Left lung (tissue), 14 donors: ENCODE measurements at places on chromosomes 4 and X. TPM values are rescaled to one million over a fixed set of nuclear protein-coding genes. Genes with fewer than 3 reads are reported as not detected.

ZCCHC18 gene
- polyA plus RNA-seq = 4.9 TPM

MTMR1 gene
- polyA plus RNA-seq = 18.7 TPM

SGCB gene
- polyA plus RNA-seq = 38.4 TPM

SPON2 gene
- polyA plus RNA-seq = 12.5 TPM

SYP gene
- polyA plus RNA-seq = 4.2 TPM

LPAR4 gene
- polyA plus RNA-seq = 10.2 TPM

DNA sequence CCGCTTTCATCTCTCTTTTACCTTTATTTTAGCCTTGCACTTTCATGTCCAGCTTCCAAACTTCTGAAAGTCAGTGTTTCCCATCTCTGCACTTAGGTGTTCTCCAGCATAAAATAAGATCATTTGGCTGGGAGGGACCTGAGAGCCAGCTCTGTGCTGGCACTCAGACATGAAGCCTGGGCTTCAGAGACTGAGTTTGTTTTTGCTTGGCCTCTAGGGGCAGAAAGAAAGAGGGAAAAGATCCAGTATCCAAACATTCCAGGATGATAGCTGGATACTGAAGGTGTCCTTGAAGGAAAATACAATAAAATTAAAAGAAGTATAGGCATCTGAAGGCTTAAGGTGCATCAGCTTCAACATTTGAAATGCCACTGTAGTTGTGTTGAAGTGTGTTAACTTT lies 202.4 kb upstream of the ZIC3 start:
- no peak for DNase-seq

DNA sequence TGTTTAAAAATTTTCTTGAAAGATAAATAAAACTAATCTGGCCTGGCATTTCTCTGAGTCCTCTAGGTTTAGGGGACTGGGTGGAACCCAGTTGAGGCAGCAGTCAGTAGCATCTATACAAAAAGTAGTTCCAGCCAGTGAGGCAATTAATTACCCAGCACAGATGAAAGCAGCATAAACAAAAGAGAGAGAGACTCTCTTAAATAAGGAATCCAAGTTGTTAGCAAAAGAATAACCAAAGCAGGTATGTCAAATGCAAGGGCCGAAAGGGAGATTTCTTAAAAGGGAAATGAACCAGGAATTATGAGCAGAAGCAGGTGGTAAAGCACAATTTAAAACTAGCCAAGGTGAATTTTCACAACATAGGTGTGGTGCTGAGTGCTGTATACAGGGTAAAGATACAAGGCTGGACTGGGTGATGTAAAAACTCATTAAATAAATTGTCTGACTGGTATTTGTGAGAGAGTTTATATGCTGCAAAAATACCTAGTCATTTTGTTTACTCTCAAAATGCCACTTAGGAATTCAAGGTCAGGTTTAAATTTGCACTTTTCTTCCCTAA lies 94.6 kb upstream of the GALNT7 start:
- no peak for DNase-seq

DNA sequence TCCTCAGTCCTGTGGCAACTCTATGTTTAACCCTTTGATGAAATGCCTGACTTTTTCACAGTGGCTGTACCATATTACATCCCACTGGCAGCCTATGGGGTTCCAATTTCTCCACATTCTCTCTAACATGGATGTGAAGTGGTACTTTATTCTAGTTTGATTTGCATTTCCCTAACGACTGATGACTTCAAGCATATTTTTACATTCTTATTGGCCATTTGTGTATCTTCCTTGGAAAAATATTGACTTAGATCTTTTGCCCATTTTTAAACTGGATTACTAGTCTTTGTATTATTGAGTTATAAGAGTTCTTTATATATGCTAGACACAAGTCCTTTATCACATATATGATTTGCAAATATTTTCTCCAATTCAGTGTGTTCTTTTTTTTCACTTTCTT lies 2.1 kb upstream of the RAB39B start:
- no peak for DNase-seq

DNA sequence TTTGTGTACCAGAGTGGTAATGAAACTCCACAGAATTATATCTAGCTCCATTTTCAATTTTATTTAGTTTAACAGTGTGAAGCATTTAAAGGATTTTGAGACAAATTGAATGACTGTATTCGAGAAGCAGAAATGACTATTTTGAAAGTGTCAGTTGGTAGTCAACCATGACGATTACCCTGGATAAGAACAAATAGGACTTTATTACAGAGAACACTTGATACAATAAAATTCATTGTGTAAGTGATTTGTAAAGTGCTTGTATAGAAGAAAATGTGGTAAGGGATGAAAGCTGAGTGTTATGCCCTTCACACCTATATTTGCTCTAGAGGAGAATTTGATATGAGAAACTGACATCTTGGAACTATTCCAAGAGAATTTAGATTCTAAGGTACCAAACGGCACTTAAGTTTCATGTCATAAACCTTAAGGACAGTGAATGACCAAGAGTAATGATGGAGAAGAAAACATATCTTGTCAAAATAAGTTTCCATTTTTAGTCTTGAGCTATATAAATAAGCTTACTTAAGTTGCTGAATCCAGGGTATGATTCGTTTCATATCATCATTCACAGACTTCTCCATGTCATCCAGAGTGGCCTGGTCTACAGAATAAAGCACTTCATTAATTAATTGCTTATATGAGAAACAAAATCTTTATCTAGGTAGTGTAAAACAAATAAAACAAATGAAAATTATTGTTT lies 34.6 kb downstream of the MED14 start:
- no peak for DNase-seq

DNA sequence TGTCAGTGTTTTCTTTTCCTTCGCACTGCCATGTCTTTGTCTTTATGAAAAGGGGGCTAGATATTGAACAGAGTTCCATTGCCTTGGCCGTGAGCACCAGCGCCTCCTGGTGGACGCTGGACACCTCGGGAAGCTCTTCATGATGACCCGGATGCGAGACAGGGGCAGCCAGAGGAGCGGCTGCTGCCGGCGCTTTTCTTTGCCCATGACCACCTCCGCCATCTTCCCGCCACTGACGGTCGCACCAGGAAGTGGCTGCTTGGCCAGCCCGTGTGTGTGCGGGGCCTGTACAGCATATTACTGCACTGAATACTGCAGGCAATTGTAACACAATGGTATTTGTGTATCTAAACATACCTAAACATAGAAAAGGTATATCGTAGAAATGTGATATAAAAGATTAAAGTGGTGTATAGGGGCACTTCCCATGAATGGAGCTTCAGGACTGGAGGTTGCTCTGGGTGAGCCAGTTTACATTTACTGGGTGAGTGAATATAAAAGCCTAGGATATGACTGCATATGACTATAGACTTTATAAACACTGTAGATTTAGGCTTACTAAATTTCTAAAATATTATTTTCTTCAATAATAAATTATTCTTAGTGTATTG lies 15.8 kb upstream of the GRIA2 start:
- DNase-seq = no peak

- DNase-seq = no peak
Measured at GRCh38 chr4:126616795-126617194, 1016.0 kb upstream of the INTU start.

DNA sequence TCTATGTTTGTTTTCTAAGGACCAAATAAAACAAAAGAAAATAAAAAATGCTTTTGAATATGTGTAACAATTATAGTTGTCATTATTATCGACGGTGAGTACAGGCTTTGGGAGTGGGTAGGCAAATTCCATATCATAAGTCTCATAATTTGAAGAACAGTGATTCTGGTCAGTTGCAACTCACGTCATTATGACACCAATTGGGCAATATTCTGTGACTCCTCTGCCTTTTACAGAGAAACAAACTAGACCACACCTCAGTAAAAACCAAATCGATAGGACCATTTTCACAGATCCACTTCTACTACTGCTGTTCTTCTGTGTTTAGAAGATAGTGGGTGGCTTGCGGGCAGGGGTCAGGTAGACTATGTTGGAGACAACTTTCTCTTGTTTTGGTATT lies 250.1 kb downstream of the C4orf33 start:
- DNase-seq = no peak

- no peak for DNase-seq
Measured at GRCh38 chrX:9846631-9847030, 60.4 kb downstream of the SHROOM2 start.

DNA sequence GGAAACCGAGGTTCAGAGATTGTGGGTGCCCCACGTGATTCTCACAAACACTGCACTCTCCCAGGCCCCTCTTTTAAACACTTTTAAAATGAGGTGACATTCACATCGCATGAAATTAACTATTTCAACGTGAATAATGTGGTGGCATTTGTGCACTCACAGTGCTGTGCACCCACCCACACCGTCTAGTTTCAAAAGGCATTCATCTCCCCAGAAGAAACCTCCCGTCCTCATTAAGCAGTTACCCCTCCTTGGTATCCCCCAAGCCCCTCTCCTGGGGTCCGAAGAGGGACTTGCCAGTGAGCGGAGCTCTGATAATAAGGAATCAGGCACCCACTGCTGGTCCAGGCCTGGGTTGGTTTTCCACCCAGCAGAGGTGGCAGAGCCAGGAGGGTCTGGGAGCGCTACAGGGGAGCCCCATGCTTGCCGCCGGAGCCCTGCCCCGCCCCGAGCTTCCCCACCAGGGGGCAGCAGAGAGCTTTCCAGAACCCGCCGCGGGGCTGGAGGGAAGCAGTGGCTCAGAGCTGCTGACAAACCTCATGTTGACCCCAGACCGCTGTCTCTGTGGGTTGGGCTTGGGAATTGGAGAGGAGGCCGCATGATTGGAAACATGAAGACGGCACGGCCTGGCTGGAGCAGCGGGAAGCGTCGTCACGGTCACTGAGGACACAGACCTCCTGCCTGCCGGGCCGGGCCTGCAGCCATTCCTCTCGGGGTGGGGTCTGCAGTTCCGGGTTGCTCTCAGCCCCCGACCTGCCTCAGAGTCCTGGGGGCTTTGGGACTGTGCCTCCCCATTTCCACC lies 27.5 kb upstream of the HTRA3 start:
- peak; percentile 95 for DNase-seq

DNA sequence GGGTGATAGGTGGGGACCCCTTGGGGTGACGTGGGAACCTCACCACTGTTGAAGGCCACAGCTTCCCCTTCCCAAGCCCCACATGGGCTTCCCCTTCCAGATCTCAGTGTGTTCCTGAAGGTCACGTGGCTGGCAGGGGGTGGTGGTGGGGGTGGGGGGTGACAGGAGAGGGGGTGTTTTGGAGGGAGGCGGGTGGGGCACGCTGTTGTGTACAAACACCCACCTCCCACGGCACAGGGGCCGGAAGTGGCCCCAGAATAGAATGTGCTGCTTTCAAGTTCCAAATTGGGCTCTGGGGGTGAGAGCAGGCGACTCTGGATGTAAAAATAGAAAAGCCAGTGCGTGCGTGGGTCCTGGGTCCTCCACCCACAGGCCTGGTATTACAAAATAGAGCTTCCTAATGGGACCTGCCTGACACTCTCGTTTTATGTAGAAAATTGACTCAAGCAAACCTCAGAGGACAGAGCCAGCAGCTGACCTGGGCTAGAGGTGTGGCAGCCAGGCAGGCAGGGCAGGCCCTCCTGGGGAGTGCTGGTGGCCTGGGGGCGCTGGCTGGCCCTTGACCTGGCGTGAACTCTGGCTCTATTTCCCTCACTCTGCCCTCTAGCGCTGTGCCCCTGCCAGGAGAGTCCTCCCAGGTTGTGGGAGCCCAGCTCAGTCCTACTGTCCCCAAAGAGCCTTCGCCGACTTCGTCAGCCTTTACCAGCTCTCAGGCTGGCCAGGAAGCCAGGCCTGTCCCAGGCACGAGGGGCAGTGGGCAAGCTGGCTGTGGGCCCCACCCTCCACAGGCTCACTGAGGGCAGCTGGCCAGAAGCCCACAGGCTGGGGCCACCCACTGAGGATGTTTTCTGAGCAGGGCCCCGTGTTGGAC lies 5.4 kb upstream of the SH3BP2 start:
- DNase-seq = no peak

DNA sequence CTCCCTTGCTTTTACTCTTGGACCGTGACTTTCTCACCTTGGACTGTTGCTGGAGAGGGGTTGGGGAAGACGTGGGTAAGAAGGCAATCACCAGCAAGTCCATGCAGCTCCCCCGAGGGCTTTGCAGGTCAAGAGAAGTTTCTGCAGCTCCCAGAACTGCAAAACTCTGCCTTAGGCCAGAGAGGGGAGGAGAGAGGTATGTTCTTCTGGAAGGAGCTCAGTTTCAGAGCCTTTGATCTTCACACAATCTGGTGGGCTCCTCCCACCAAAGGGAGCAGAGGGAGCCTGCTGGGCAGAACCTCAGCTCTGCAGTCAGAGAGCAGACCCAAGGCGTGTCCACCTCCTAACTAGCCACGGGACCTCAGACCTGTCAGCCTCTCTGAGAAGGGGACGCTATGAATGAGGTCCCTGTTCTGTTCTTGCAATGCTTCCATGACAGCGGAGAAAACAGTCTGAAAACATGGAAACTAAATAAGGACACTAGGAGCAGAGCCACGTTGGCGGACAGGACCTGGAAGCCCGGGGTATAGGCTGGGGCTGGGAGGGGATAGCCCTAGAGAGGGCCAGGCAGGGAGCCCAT lies 92.8 kb downstream of the EVC2 start:
- no peak for DNase-seq

GRCh38 chrX:70096052-70096451 lies 33.8 kb downstream of the OTUD6A start:
- DNase-seq = no peak

DNA sequence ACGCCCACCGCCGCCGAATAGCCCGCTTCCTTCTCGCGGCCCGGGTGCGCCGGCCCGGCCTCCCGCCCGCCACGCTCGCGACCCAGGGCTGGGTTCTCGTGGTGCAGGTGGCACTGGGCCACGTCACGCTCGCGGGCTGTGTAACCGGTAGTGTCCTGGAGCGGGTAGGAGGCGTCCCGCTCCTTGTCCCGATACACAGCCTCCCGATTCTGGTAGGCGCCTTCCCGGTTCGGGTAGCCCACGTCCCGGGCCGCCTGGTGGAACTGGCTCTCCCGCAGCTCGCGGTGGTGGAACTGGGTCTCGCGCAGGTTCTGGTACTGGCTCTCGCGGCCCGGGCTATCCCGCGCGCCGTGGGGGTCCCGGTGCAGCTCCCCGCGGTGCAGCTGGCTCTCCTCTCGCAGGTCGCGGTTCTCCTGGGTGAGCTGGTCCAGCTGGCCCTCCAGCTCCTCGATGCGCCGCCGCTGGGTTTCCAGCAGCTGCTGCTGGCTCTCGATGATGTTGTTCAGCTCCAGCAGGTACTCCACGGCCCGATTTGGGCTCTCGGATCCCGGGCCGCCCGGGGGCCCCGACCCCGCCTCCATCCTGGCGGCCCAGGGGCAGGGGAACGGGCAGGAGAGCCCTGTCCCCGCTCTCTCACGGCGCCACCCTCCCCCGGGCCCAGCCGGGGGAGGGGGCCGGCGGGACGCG lies 39.3 kb upstream of the IQSEC2 start:
- DNase-seq = no peak

DNA sequence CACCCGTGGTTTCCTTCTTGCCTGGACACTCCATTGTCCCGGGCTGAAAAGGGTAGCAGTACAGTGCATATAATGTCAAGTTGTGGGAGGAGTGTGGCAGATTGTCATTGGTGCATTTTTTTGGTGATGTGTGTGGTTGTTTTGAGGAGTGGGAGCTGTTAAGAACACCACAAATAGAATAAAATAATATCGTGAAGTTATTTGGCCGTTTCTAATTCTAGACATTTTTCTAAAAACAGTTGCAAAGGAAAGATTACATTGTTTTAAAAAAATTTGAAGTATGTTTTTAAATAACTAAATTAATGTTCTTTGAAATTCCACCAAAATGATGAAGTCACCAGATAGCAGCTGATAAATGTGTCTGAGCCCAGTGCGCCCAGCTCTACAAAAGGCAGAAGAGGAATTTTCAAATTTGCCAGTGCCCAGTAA lies 1.3 kb downstream of the PKD2 start:
- no peak for DNase-seq
